ENCODE measurements at places on chromosomes 3 and 15.
A peak's percentile ranks its signal among the peaks of the same experiment; 100 is the strongest.

DNA sequence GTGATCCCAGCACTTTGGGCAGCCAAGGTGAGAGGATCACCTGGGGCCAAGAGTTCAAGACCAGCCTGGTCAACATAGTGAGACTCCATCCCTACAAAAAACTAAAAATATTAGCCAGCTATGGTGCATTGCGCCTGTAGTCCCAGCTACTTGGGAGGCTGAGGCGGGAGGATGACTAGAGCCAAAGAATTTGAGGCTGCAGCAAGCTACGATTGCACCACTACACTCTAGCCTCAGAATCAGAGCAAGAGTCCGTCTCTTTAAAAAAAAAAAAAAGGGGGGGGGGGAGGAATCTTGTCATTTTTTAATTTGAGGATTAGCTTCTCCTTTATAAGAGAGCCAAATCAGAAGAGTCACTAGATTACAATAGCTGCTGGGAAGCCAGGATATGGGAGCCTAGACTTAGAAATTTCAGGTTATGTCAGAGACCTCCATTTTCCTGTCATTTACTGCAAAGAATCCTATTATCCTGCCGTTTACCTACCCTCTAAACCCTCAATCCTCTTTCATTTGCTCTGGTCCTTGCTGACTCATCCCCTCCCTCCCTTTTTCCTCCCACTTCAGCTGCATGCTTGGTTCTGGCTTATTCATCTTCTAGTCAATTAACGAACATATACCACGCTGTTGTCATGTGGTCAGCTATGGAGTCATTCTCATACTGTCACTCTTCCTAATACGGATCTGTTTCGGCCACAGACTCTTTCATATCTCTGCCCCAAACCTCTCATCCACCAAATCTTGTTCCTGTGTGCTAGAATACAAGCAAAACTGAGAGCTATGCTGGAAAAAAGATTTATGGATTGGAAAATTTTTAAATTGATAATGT lies 83.8 kb upstream of the PPIB start:
- DNase-seq, result peak; percentile 74

DNA sequence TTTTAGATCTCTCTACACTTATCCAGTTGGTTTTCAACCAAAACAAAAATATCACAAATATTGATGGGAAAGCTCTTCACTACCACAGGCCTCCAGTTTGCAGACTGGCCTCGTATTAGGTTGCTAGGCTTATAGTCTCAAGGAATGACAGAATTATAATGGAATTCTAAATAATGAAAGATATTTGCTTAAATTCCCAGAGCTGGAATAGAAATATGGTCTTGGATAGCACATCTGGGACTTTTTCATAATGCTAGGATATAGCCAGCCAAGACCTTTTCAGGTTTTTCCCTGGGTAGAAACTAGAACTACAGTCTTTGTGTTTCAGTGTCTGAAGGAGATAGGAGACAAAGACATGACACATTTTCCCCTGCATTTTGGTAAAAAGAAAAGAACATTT lies 121.9 kb upstream of the STAC start:
- DNase-seq, result no peak

DNA sequence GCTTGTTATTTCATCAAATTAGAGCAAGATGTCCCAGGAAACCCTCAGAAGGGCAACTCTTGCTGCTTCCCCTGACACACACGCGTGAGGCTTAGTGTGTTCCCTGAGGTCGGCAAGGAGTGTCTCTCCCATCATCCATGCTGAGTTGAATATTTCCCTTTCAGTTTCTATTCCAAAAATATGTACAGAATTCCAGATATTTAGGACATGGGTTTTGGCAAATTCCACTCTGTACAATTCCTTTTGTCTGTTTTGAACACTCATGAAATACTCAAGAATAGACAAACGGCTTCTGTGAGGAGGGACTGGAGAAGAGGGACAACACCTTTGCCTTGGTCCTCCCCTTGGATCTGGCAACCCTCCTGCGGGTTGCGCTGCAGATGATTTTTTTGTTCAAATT lies 138.0 kb downstream of the DUT start:
- DNase-seq, result no peak

DNA sequence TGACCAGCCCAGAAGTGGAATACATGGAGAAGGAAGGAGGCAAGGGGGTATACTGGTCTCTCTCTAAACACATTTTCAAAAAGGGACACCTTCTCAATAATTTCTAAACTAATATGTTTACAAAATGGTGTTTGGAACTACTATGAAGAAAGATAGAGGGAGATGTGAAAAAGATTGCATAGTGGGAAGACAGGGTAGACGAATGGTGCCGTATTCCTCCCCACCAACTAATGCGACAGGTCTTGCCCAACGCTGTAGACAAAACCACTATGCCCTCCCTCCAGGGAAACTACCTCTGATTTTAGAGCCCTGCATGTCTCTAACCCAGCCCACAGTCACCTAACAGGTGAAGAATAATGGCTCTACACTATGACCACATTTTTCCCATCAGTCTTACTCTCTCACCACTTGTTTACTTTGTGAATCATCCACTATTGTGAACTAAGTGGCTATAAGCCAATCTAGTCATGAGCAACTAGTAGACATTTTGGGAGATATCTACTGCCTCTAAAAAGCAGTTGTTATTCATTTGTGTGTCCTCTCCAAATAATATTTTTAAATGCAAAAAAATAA lies 108.2 kb upstream of the UBE2E2 start:
- DNase-seq, result peak; percentile 75

GRCh38 chr3:48267782-48268181 lies 26.9 kb downstream of the ZNF589 start:
- DNase-seq, result no peak
